ENCODE measurements at places on chromosomes 12 and 14. TPM values are rescaled to one million over a fixed set of nuclear protein-coding genes. Genes with fewer than 3 reads are reported as not detected.
A peak's percentile ranks its signal among the peaks of the same experiment; 100 is the strongest.

DNA sequence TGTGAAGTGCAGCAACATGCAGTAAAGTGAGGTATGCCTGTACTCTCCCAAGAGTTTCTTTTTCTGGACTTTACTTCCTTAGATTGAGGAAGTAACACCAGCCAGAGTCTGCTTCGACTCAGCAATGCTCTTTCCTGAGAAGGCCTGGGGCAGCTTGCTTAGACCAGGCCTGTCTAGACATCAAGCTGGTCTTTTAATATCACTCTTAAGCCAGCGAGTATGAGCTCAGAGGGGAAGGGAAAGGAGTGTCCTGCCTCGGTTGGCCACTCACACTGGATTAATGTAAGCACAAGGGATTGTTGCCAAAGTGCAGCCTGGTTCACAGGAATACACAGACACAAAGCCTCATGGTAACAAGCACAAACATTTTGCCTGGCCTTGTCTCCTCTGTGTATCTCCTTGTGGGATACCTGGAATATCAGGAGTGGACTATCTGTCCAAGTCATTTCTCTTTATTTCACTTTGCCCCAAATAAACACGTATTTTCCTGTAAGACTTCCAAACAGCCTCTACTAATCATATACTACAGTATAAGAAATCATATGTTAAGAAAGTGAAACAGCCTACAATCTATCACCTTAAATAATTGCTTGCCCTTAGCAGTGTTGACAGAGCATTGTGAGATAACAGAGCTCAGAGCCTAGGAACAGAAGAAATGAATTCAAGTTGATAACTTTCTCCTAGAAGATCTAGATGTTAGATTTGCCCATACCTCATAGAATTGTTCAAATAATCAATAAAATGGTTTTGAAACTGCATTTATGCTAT is 121.2 kb upstream of the DAAM1 start:
- no peak overlapping the region for H3K4me3 ChIP-seq
- no peaks in the 10 kb centered on the region for H3K27me3 ChIP-seq
- no peaks in the 10 kb centered on the region for H3K36me3 ChIP-seq
- no peaks in the 10 kb centered on the region for H3K4me1 ChIP-seq
- DNase-seq, result no peak

GRCh38 chr14:92460541-92460915 is 53.1 kb upstream of the RIN3 start:
- H3K4me3 ChIP-seq, result no peak overlapping the region
- no peaks in the 10 kb centered on the region for H3K36me3 ChIP-seq
- H3K27ac ChIP-seq, result no peak overlapping the region
- DNase-seq, result peak; percentile 40
- H3K27me3 ChIP-seq, result no peaks in the 10 kb centered on the region

GRCh38 chr12:96404696-96405095 is 4.5 kb upstream of the CDK17 start:
- peaks cover 5% of the 10 kb centered on the region for H3K4me1 ChIP-seq
- DNase-seq, result no peak
- no peak overlapping the region for H3K27ac ChIP-seq

DNA sequence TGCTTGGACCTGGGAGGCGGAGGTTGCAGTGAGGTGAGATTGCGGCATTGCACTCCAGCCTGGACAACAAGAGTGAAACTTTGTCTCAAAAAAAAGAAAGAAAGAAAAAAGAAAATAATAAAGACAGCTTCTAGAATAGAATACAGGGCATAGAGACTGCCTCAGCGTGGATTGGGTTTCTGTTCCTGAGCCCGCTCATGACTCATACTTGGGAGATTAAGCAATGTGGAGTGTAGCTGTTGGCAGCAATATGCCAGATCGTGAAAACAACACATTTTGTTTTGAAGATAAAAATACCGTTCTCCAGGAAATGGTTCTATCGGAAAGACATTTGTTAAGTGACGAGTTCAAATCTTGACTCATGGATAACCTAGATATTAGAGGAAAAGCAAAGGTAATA is 67.2 kb downstream of the GLT1D1 start:
- peaks cover 4% of the 10 kb centered on the region for H3K4me1 ChIP-seq
- no peak overlapping the region for H3K27ac ChIP-seq
- H3K36me3 ChIP-seq, result no peaks in the 10 kb centered on the region
- DNase-seq, result no peak
- no peaks in the 10 kb centered on the region for H3K27me3 ChIP-seq

DNA sequence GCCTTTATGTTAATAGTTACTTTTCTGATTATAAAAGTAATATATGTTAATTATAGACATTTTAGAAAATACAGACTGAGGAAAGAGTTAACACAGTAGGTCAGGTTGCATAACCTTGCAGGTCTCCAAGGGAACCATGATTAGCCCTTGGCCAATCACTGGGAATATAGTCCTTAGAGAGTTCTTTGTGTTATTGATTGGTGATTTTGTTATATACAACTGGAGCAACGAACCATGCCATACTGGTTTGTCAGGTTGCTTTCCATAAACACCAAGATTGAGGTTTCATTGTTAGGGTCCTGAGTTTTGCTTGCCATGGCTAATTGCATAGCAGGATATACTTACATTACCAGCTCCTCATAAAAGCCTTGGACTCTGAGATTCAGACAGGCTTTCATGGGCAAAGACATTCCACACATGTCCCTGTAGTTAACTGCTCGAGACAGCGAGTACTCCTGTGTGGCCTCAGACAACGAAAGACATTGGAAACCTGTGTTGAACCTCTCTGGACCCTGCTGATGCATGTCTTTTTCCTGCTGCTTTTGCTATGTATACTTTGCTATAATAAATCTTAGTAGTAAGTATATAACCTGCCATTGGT is 33.7 kb downstream of the MAPK1IP1L start:
- no peaks in the 10 kb centered on the region for H3K4me1 ChIP-seq
- H3K27ac ChIP-seq, result no peak overlapping the region
- H3K27me3 ChIP-seq, result no peaks in the 10 kb centered on the region
- DNase-seq, result no peak

DNA sequence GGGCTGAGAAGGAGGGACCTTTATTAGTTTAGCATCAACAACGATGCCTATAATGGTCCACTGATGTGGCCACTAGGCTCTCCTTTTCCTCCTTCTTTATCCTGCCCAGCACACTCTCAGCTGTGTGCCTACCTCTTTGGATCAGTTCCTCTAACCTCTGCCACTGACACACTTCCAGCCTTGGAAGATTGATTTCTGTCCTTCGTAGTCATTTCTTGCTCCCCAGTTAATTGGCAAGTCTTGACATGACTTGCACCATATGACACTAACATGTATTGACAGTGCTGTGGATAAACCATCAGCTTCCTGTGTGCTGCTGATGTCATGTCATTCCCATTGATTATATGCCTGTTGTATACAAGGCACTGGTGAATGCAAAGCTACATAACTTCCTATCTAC is 90.2 kb upstream of the PLEKHG7 start:
- H3K27ac ChIP-seq, result no peak overlapping the region
- no peaks in the 10 kb centered on the region for H3K27me3 ChIP-seq
- H3K4me1 ChIP-seq, result no peaks in the 10 kb centered on the region
- no peaks in the 10 kb centered on the region for H3K36me3 ChIP-seq
- DNase-seq, result no peak

GRCh38 chr14:60506985-60507829 is 1.7 kb upstream of the SIX6 start:
- no peak overlapping the region for H3K4me3 ChIP-seq
- H3K36me3 ChIP-seq, result no peaks in the 10 kb centered on the region
- H3K4me1 ChIP-seq, result peaks cover 27% of the 10 kb centered on the region
- peaks cover 5% of the 10 kb centered on the region for H3K27me3 ChIP-seq
- no peak overlapping the region for H3K27ac ChIP-seq

DNA sequence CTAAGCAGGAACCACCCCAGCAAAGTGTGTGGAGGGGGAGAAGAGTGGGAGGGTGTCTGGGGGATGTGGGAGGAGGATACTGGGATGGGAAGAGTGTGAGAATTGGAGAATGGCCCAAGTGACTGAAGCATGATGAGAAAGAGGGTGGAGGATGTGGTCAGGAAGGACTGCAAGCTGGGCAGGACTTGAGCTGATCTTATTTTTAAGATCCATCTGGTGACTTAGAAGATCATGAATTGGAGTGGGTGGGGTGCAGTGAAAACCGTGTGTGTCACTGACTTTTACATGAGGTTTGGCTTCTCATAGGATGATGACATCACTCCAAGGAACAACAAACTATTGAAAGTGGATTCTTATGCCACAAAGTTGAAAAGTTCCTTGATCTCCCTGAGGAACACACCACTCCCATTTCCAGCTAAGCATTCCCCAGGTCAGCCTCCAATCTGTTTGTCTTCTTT is 287.5 kb downstream of the GALC start:
- no peaks in the 10 kb centered on the region for H3K36me3 ChIP-seq
- H3K27me3 ChIP-seq, result no peaks in the 10 kb centered on the region
- H3K27ac ChIP-seq, result no peak overlapping the region
- H3K4me3 ChIP-seq, result no peak overlapping the region
- H3K4me1 ChIP-seq, result no peaks in the 10 kb centered on the region
- no peak for DNase-seq

DNA sequence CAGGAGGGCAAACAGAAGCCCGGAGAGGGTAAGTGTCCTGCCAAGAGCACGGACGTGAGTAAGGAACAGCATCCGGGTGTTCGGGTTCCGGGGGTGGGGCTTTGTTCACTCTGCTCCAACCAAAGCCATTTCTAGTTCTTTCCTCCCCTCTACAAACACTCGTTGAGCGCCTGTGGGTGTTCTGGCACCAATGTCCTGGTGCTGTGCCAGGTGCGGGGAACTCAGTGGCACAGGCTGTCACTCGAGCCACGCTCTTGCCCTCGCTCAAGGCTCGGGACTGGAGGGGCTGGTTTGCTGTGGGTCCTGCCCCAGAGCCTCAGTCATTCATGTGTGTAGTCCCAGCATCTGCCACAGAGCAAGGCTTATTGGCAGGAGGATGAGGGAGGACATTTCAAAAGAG is 157.5 kb downstream of the CALM1 start:
- H3K27me3 ChIP-seq, result no peaks in the 10 kb centered on the region
- no peaks in the 10 kb centered on the region for H3K36me3 ChIP-seq
- H3K4me3 ChIP-seq, result no peak overlapping the region
- no peak overlapping the region for H3K27ac ChIP-seq
- DNase-seq, result no peak
- H3K4me1 ChIP-seq, result peaks cover 15% of the 10 kb centered on the region

- no peaks in the 10 kb centered on the region for H3K36me3 ChIP-seq
- H3K27ac ChIP-seq, result no peak overlapping the region
- no peak overlapping the region for H3K4me3 ChIP-seq
- DNase-seq, result no peak
- no peaks in the 10 kb centered on the region for H3K27me3 ChIP-seq
Observed at GRCh38 chr12:7832059-7832696, 40.5 kb downstream of the SLC2A14 start.

GRCh38 chr14:22982477-22983245 is at the start of gene AJUBA:
AJUBA (minus strand) TSS chr14:22982551; CDS start chr14:22982266, 285 bp downstream.
- no peaks in the 10 kb centered on the region for H3K27me3 ChIP-seq
- peak within 1 kb of the TSS; percentile 64 for H3K4me3 ChIP-seq
- peak within 1 kb of the TSS; percentile 89 for H3K27ac ChIP-seq
- peaks cover 26% of the 10 kb centered on the region for H3K4me1 ChIP-seq

- peaks cover 54% of the 10 kb centered on the region for H3K4me1 ChIP-seq
- no peaks in the 10 kb centered on the region for H3K27me3 ChIP-seq
Observed at GRCh38 chr12:15883536-15883935, 1.3 kb downstream of the STRAP start.

DNA sequence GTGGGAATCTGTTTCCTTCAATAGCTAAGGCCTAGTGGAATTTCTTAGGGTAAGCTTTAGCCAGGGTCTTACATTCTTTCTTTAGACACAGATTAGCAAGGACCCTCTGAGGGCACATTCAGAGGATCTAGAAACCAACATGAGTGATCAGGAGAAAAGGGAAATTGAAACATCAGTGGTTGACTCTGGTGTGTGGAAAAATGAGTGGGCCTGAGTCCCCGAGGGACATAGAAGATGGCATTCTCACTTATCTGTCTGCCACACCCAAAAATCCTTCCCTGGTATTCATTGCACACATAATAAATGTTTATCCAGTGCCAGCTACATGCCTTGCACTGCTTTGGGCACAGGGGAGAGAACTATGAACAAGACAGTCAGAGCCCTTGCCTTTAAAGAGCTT is 82.9 kb downstream of the SSPN start:
- no peaks in the 10 kb centered on the region for H3K36me3 ChIP-seq
- H3K4me3 ChIP-seq, result no peak overlapping the region
- no peaks in the 10 kb centered on the region for H3K27me3 ChIP-seq
- peaks cover 29% of the 10 kb centered on the region for H3K4me1 ChIP-seq

Gene CLEC1A
- 2.2 TPM for total RNA-seq

Gene AP4S1
- 3.4 TPM for total RNA-seq
